ENCODE measurements at places on chromosomes 7 and 10.

DNA sequence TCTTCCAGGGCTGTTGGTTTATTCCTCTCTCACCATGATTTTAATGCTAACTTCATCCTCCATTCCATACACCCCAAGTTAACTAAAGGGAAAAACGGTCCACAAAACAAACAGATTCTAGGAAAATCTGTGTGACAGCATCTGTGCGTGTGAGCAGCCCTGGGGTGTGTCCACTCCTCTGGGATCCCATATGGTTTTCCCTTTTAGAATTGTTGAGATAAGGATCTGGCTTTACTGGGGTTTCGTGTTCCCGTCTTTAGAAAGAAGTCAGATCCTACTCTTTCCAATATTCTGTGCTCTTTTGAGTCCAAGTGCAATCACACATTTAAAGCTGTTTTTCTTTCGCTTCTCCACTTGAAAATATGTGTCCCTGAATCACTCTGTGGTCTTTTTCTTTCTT lies 257.1 kb downstream of the KLF6 start:
- peak; percentile 44 for DNase-seq

- peak; percentile 63 for DNase-seq
These were observed 123.9 kb downstream of the TAX1BP1 start for GRCh38 chr7:27863880-27864279.

GRCh38 chr10:117266400-117266799 lies 25.5 kb downstream of the SLC18A2 start:
- DNase-seq = no peak

DNA sequence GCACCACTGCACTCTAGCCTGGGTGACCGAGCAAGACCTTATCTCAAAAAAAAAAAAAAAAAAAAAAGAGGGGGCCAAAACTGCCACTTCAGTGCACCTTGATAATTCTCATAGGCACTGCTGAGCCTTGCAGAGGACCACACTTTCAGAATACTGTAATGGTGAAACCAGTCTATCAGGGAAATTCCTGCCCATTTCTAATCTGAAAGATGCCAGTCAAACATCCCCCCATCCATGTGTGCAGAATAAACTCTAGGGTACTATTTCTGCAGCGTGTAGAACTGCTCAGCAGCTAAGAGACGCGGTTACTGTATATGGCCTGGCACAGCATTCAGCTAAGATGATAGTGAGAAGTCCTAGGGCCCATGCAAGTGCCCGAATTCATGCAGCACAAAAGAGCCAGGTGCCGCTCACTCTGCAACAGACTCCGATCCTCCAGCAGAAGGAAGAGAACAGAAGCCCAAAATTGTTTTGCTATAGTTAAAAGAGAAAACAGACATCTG lies 286.8 kb upstream of the KLF14 start:
- no peak for DNase-seq

- DNase-seq = peak; percentile 63
These were observed 53.8 kb upstream of the CPXM2 start for GRCh38 chr10:123945325-123945920.

DNA sequence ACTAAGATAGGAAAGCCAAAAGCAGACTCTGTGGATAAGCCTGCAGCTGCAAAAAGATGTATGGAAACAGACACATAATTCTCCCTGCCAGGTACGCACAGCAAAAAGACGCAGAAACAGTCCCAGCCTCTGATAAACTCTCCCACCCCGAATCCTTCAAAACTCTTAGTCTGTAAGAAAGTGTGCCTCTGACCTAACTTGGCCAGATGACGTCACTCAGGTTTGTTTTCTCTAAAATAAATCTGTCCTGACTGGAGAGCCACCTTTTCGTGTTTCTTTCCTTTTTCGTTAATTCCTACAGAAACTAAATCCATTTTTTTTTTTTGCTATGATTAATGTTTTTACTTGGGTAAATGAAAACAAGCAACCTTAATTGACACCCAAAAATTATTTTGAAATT lies 793.8 kb downstream of the SORCS1 start:
- DNase-seq = no peak

DNA sequence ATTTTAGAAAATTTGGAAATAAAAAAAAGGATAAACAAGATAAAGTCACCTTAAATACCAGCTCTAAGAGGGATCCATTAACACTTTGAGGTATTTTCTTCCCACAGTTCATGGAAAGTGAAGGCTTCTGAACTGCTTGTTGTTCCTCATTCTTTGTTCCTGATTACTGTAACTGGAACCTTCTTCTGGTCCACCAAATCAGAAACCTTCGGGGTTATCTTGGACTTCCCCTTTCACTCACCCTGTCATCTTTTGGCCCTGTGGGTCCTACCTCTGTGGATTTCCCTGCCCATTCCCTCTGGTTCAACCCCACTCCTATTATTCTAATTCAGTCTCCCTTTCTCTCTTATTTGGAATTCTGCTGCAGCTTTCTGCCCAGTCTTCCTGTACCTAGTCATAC lies 116.5 kb upstream of the PRPS1L1 start:
- DNase-seq = no peak

DNA sequence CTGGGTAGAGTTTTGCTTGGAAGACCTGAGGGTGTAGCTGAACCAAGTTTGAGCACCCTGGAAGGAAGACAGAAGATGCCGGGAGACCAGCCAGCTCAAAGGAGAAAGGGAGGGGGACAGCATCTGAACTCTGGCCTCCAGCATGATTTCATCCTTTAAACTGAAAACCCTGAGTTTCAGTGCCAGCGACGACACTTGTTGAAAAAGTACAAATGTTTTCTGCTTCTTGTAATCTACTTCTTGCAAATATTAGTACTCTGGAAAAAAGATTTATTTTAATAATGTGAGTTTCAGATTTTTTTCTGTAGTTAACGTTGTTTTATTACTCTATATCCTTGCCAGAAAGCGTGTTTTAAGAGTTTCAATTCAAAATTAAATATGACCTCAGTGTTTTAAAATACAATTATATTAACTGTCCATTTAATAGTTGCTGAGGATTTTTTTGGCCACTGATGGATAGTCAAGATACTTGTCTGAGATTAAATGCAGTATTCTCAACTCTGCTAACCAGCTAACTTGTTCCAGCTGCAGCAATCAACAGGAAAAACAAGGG lies 227.7 kb downstream of the MGMT start:
- no peak for DNase-seq

- no peak for DNase-seq
These were observed 164.8 kb upstream of the CDC14C start for GRCh38 chr7:48759431-48760080.

GRCh38 chr7:85184599-85185423 lies 2.0 kb downstream of the SEMA3D start:
- peak; percentile 83 for DNase-seq

- peak; percentile 13 for DNase-seq
These were observed 624.5 kb downstream of the PARD3 start for GRCh38 chr10:34190580-34190979.

GRCh38 chr7:93258661-93259060 lies 26.5 kb downstream of the VPS50 start:
- DNase-seq = no peak

DNA sequence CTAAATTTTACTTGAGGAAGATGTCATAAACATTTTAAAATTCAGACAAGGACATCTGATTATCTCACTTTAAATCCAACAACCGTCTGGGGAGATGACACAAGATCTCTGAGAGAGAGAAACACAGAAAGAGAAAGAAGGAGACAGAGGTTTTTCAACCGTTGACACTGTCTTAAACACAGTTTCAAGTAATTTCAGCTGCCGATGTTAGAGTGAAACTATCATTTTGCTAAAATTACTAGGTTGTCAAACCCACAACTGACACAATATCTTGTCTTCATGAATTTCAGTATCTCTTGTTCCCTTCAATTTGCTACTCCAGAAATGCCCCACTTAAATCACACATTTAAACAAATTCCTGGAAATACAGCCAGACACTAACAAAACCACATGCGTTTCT lies 174.8 kb downstream of the RAPGEF5 start:
- DNase-seq = no peak

- no peak for DNase-seq
These were observed 116.7 kb downstream of the SLIT1 start for GRCh38 chr10:97069026-97069425.

DNA sequence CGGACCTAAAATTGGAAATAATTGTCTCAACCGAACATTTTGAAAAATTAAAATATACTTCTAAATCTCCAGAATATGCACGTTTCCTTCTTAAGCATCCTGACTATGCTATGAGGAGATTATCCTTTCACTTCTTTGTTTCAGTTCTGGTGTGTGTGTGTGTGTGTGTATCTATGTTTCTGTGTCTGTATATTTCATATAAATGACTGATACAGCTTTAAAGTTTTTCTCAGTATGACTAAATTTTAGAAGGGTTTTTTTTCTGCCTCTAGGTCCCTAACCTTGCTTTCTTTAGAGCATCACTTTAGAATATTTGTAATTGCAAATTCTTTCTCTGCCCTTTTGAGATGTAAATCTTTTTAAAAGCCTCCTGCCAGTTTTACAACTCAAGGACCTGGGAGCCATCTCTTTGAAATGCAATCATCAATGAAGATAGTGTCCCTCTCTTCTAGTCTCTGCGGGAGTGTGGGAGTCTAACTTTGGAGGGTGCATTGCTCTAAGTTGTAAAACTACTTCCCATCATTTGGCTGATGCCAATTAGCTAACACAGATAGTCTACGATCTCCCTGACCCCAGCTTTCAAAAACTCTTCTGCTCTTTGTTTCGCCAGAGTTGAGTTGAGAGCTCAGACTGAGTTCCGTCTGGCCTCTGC lies 782.0 kb upstream of the ZWINT start:
- DNase-seq = no peak

DNA sequence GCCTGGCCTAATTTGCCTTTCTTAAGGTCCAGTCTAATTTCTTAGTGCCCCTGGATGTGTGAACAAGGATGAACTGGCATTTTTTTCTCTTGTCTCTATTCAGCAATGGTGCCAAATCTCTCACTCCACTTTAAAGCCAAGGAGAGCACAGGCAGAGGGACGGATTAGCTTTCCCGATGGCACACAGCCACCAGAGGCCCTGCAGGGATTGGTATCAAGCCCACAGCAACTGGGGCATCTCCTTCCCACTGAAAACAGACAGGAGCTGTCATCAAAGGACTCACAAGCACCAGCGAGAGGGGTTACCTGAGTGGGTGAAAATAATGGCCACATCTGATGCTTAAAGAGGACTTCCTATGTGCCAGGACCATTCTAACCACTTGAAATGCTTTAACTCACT lies 83.1 kb downstream of the ITIH5 start:
- no peak for DNase-seq

DNA sequence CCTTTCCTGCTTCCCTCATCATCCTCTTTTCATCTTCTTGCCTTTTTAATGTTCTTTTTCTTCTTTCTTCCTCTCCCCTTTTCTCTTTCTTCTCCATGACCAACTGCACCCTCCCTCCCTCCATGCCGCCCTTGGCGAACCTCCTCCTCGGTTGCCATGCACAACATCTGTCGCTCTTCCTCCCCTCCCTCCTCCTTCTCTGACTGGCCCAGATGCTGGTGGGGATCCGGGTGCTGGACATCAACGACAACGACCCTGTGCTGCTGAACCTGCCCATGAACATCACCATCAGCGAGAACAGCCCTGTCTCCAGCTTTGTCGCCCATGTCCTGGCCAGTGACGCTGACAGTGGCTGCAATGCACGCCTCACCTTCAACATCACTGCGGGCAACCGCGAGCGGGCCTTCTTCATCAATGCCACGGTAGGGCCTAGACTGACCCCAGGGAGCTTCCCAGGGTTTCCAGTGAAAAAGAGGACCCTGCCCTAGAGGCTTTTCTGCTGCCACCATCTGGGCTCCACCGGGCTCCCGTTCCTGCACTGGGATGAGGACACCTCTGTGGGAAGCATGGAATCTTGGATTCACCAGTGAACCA lies 11.5 kb upstream of the VSIR start:
- no peak for DNase-seq

- peak; percentile 78 for DNase-seq
These were observed 1.5 kb upstream of the LOXL4 start for GRCh38 chr10:98269435-98269912.

- no peak for DNase-seq
These were observed 167.9 kb upstream of the KIAA1217 start for GRCh38 chr10:24041034-24041433.

- DNase-seq = no peak
These were observed 901.9 kb downstream of the LRMDA start for GRCh38 chr10:76333326-76333725.

GRCh38 chr10:11472158-11472753 lies 139.2 kb downstream of the USP6NL start:
- peak; percentile 53 for DNase-seq

DNA sequence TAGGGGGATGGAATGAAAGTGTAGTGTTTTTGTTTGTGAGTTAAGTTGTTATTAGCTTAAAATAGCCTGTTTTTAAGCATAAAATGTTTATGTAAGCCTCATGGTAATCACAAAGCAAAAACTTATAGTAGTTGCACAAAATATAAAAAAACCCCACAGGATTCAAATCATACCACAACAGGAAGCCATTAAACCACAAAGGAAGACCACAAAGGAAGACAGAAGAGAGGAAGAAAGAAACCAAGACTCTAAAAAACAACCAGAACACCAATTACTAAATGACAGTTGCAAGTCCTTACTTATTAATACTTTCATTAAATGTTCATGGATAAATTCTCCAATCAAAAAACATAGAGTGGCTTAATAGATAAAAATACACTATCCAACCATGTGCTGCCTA lies 63.6 kb downstream of the ANKRD7 start:
- no peak for DNase-seq

DNA sequence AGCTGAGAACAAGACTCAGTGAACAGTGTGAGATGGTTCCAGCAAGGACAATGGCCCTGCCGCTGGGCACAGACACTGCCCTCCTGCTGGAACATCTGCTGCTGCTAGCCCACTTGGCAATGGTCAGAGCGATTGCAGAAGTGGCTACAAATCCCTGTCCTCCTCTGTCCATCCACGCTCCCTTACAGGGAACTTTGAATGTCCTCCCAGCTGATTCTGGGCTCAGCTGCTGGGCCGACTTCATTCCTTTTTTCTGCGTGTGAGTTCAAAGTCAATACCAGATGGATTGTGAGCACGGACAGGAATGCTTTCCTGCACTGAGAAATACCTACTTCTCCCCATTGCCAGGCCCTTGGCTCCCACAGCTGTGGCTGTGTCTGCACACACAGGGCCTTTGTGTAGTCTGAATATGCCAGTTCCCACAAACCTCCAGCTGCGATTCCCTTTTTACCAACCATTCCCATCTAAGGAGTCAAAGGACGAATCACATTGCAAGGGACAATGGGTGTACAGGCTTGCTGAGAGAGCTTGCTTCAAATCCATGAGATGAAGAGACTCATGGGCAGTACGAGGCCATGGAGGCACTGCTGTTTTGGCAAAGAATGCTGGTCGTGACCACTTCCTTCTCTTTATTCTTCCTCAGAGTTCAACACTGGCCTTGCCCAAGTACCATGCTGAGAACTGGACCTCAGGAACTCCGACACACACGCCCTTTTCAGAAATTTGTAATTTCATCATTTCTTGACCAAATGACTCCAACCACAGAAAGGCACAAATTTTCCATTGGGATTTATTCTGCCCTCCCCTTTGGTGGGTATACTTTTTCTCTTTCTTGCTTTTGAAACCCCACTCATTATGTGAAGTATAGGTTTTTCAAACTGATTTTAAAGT lies 44.2 kb downstream of the BPGM start:
- peak; percentile 73 for DNase-seq

- no peak for DNase-seq
These were observed 137.9 kb upstream of the LSM8 start for GRCh38 chr7:118046086-118046485.

- DNase-seq = no peak
These were observed 56.6 kb downstream of the PON1 start for GRCh38 chr7:95267754-95268153.

- DNase-seq = peak; percentile 93
These were observed 70.3 kb upstream of the MXI1 start for GRCh38 chr10:110137142-110137545.
